Skin of body (tissue), 3 donors: ENCODE measurements at places on chromosomes 7 and 10.
A peak's percentile ranks its signal among the peaks of the same experiment; 100 is the strongest.

GRCh38 chr10:119058010-119058409, 22.6 kb downstream of the EIF3A start:
- no peak for DNase-seq

DNA sequence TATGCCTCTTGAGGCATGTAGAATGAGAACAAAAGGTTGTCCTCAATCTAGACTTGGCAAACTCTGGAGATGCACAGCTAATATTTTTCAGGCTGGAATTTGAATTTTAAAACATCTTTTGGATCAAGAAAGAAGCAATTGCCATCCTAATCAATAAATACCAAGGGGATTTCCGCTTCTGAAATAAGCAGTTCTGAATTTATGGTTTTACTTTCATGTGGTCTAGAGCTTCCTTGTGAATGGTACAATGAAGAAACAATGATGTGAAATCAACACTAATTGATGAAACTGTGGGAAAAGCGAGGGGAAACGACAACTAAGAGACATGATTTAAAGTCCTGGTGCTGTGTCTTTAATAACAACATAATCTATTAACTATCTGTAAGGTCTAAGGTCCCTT, 1202.7 kb downstream of the SORCS3 start:
- DNase-seq, result no peak

DNA sequence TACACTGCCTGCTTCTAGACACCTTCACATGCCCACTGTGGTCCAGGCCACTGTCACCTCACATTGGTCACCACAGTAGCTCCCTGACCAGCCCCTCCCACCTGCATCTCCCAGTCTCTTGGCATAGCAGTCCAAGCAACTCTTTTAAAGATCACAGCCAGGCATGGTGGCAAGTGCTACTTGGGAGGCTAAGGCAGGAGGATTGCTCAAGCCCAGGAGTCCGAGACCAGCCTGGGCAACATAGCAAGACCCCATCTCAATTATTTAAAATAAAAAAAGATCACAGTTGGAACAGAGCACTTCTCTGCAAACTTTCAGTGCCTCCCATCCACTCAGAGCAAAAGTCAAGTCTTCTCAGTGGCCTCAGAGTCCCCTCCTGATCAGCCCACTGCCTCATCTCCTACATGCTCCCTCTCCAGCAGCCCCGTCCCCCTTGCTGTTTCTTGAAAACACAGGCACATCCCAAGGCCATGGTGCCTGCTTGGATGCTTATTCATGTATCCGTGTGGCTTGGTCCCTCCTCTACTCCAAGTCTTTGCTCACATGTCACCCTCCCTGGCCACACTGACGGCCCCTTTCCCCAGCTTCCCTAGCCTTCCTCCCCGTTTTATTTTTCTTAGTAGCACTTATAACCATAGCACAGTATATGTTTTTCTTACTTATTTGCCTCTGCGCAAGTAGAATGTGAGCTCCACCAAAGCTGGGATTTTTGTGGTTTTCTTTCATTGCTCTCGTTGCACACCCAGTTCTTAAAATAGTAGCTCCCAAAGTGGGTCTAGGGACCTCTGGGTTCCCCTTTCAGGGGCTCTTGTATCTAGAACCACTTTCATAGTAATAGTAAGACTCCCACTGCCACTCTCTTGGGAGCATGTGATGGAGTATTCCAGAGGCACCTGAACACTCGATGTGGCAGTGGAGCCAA, 19.5 kb downstream of the TSPAN15 start:
- no peak for DNase-seq

- DNase-seq, result no peak
These were observed 14.6 kb downstream of the MINDY4 start for GRCh38 chr7:30785786-30786185.

DNA sequence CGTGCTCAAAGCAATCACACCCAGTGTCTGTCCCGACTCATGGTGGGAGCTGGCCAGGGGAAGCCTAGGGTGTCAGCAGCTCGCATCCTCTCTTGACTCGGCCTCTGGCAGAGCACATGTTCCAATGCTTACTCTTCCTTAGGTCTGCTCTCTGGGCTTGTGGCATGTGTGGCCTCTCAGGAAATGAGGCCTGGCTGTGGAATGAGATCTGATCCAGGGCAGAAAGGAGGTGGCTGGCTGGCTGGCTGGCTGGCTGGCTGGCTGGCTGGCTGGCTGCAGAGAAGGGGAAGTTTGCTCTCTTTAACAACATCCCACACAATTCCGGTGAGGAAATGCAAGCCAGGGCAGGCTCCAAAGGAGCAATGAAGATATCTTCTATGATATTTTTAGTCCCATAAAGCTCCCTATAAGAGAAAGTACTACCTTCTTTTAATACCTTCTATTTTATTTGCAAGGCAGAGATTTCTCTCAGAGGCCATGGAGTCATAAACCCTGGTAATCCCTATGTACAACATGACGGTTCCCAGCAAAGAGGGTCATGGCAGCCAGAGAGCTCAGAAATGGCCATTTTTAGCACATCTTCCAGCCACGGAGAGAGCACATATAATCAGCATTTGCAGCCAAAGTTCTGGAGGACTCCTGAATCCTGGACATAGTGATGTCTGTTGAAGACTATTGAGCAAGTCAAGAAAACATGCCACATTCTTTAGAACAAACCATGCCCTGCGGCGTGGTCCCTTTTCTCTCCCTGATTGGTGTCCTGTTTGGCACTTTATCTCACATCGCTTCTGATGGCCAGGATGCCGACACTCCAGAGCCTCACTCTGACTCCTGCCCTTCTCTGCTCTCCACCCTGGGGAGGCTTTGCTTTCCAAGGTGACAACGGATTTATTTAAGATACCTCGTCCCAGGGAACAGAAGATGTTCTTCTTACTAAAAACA, 153.7 kb downstream of the FANK1 start:
- DNase-seq, result no peak

DNA sequence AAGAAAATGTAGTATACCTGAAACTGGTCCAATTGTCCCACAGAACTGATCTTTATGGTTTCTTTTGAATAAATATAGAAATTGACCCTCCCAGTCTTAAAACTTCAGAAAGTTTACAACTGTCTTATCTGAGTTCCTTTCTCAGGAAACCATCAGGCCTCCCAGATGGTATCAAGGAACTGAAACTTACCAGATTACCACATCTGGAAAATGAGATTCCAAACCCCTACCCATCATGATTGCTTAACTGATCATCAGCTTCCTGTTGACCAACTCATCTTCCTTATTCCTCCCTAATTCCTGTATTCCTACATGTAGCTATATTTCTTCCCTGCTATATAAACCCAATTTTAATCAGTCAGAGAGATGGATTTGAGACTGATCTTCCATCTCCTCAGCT, 5.5 kb downstream of the VWDE start:
- DNase-seq, result no peak

- DNase-seq, result no peak
These were observed 217.0 kb upstream of the ADARB2 start for GRCh38 chr10:1954300-1954699.

DNA sequence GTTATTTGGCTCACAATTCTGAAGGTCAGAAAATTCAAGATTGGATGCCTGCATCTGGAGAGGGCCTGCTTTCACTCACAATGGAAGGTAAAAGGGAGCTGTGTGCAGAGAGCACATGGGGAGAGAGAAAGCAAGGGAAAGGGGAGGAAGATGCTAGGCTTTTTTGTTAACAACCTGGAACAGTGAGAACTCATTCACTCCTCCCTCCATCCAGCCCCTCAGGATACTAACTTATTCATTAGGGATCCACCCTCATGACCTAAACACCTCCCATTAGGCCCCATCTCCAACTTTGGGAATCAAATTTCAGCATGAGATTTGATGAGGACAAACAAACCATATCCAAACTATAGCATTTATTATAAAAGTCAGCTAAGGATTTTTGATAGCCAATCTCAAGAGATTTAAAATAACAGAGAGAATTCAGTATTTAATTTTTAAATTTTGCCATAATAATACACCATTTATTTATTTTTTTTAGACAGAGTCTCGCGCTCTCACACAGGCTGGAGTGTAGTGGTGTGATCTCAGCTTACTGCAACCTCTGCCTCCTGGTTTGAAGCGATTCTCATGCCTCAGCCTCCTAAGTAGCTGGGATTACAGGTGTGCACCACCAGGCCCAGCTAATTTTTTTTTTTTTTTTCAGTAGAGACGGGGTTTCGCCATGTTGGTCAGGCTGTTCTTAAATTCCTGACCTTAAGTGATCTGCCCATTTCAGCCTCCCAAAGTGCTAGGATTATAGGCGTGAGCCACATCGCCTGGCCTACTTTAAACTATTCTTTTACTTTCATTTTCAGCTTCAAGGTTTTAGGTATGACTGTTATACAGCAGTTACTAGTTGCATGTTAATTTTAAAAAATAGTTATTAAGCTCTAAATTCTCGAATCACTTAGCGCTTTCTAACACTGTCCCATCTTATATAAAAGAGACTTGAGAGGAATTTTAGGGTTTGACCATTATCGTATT, 20.3 kb upstream of the ETV1 start:
- no peak for DNase-seq

GRCh38 chr10:109126541-109126940, 796.8 kb downstream of the XPNPEP1 start:
- DNase-seq, result no peak

GRCh38 chr10:23157691-23158369, 34.3 kb upstream of the PTF1A start:
- peak; percentile 29 for DNase-seq

DNA sequence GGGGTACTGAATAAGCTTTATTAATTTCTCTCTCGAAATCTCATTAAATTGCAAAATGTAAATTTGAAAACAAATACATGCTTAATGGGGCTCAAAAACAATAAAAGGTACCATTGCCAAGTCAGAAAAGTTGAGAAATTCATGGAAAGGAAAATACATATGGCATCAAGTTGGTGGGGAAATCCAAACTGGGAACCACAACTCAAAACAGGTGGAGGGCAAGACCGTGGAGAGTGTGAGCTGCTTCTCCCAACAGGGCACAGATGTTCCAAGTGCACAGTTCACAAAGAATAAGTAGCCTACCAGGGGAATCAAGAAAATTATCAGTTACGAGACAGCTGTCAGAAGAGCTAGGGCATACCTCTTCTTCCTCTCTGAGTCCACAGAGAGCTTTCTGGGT, 26.6 kb downstream of the MKX start:
- DNase-seq, result no peak

- no peak for DNase-seq
These were observed 406 bp downstream of the CBLL1 start for GRCh38 chr7:107744345-107744750.

- DNase-seq, result no peak
These were observed 17.2 kb downstream of the SAP25 start for GRCh38 chr7:100556541-100556940.

DNA sequence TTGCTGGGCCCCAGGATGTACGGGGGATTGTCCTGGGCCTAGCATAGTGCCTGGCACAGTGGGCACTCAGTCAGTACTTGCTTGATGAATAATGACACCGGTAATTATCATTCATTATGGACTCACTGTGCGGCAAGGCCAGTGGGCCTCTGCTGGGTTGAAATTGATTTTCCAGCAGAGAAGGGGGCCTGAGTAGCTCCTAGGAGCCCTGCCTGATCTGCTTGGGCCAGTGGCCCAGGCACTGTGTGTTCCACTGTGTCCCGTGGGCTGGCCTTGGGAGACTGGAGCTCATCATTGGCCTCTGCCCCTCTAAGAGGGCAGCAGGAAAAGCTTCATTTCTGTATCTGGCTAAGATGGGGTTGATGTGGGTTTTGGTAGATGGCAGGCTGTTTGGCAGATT, 1.4 kb downstream of the CHST3 start:
- DNase-seq, result no peak

DNA sequence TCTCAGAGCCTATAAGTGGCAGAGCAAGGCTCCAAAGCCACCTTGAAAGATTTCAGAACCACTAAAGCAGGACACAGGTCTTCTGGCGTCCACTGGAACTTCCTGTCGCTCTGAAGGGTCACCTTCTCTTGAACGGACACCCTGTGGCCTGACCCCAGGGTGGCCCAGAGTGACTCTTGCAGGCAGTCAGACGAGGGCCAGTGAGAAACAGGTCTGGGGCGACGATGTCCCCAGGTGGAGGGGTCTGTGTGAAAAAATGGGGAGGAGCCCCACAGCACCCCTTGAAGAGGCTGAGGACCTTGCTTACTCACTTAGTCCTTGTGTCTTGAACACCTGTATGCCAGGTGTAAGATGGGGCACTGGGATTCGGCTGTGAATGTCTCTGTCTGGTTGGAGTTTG, 946 bp upstream of the RASGEF1A start:
- DNase-seq, result no peak

DNA sequence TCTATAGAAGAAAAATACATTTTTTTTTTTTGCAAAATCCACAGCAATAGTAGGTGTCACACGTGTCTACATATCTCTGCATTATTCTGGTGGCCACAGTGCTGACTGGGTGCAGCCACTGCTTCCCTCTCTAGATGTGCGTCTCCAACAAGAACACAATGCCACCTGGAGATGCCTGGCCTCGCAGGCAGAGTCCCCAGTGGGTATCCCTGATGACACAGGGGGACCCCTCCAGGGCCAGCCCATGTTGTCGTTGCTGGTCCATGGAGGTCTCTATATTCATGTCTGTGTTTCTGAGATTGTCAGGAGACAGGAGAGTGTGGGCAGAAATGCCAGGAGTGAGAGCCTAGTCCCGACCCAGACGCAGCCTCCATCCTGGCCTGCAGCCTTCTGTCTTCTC, 345.9 kb upstream of the SHH start:
- no peak for DNase-seq

- no peak for DNase-seq
These were observed 74.5 kb downstream of the TEX36 start for GRCh38 chr10:125608474-125608873.

DNA sequence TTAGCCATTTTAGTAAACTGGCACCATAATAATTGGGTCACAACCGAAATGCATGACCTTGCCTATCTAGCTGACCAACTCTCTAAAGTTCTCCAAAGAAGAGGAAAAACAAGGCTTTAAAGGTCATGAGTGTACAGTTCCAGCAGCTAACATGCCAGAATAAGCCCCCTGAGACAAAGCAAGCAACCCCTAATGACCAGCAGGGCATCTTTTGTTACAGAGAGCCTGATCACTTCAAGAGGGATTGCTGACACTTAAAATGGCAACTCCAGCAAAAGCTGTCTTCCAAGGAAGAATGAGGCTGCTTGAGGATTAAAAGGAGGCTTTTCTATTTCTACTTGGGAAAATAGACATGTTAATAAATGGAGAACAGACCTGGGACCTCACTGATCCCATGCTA, 213.6 kb downstream of the CDC14C start:
- DNase-seq, result no peak

- no peak for DNase-seq
These were observed 282.3 kb upstream of the CHRM2 start for GRCh38 chr7:136585954-136586670.

DNA sequence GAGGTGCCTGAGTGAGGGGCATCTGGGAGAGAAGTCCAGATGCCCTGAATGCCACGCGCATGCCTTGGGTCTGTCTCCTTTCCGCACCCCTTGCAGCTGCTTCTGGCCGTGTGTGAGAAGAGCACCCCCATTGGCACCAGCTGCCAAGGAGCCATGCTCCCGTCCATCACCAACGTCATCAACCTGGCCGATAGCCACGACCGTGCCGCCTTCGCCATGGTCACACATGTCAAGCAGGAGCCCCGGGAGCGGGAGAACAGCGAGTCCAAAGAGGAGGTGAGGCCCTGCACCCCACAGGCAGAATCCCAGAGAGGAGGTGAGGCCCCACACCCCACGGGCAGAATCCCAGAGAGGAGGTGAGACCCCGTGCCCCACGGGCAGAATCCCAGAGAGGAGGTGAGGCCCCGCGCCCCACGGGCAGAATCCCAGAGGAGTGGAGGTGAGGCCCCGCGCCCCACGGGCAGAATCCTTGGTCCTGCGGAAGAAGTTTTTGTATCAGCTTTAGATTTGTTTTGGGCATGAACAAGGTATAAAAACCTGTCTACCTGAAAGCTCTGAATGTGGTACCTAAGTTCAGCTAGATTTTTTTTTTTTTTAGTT, 91.8 kb downstream of the TRRAP start:
- DNase-seq, result no peak
